ENCODE measurements at places on chromosomes 3 and 15. TPM values are rescaled to one million over a fixed set of nuclear protein-coding genes. Genes with fewer than 3 reads are reported as not detected.

GRCh38 chr15:42401544-42402454 is 42.5 kb downstream of the CAPN3 start:
- peaks cover 3% of the 10 kb centered on the region for H3K36me3 ChIP-seq
- H3K27ac ChIP-seq = no peak overlapping the region
- DNase-seq = no peak
- H3K4me3 ChIP-seq = no peak overlapping the region
- H3K27me3 ChIP-seq = no peaks in the 10 kb centered on the region
- H3K4me1 ChIP-seq = no peaks in the 10 kb centered on the region

DNA sequence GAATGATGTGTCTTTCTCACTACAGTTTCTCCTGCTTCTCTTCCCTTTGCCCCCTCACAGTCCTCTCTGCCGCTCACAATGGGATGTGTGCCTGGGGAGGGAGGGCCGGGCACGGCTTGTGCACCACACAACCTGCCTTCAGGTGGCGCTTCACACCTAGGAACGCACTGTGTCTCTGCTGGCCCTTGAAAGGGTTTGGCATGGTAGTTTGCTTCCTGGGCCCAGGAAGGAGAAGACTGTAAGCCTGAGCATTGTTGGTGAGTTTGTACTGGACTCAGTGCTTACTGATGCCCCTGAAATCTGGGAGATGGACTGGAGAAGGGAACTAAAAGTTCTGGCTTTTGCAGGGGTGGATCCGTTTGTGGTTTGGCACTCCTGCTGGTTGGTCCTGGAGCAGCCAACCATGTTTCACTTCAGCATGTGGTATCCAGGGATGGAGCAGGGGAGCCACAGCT is 9.2 kb downstream of the ALPK3 start:
- no peaks in the 10 kb centered on the region for H3K27me3 ChIP-seq
- H3K4me1 ChIP-seq = peaks cover 98% of the 10 kb centered on the region
- H3K36me3 ChIP-seq = no peaks in the 10 kb centered on the region
- H3K4me3 ChIP-seq = no peak overlapping the region
- no peak for DNase-seq

- H3K4me3 ChIP-seq = no peak overlapping the region
- H3K36me3 ChIP-seq = peaks cover 24% of the 10 kb centered on the region
- H3K27me3 ChIP-seq = no peaks in the 10 kb centered on the region
These were observed 61.3 kb downstream of the HERC2 start for GRCh38 chr15:28260722-28261121.

The GDPGP1 gene
- total RNA-seq = 5.0 TPM

The HHLA2 gene
- not detected for total RNA-seq
